ENCODE measurements at places on chromosomes 13 and 19.

- no peak for DNase-seq
Measured at GRCh38 chr19:18408053-18408476, 10.6 kb upstream of the LRRC25 start.

DNA sequence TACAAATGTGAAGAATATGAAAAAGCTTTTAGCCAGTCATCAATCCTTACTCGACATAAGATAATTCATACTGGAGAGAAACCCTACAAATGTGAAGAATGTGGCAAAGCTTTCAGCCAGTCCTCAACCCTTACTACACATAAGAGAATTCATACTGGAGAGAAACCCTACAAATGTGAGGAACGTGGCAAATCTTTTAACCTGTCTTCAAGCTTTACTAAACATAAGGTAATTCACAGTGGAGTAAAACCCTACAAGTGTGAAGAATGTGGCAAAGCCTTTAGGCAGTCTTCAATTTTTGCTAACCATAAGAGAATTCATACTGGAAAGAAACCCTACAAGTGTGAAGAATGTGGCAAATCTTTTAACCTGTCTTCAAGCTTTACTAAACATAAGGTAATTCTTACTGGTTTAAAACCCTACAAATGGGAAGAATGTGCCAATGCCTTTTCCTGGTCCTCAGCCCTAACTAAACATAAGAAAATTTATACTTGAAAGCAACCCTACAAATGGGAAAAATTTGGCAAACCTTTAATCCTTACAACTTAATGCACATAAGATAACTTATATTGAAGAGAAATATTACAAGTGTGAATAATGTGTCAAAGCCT lies 74.1 kb upstream of the ZNF681 start:
- DNase-seq = no peak

- DNase-seq = no peak
Measured at GRCh38 chr19:47630594-47630993, 21.7 kb downstream of the BICRA start.

DNA sequence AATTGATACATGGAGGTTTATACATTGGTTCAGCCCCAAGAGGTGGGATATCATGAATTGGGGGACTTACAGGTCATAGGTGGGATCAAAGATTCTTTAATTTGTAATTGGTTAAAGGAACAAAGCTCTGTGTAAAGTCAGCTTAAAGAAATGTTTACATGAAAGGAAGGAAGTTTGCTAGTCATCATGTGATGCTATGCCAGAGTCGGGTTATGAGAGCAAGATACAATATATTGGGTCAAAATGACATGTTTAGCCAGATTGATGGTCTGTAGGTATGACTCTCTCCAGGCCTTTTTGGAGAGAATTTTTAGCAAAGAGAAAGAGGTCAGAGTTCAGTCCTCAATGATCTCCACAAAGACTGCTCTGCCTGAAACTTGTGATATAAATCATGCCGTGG lies 5.3 kb upstream of the CYSLTR2 start:
- DNase-seq = no peak

DNA sequence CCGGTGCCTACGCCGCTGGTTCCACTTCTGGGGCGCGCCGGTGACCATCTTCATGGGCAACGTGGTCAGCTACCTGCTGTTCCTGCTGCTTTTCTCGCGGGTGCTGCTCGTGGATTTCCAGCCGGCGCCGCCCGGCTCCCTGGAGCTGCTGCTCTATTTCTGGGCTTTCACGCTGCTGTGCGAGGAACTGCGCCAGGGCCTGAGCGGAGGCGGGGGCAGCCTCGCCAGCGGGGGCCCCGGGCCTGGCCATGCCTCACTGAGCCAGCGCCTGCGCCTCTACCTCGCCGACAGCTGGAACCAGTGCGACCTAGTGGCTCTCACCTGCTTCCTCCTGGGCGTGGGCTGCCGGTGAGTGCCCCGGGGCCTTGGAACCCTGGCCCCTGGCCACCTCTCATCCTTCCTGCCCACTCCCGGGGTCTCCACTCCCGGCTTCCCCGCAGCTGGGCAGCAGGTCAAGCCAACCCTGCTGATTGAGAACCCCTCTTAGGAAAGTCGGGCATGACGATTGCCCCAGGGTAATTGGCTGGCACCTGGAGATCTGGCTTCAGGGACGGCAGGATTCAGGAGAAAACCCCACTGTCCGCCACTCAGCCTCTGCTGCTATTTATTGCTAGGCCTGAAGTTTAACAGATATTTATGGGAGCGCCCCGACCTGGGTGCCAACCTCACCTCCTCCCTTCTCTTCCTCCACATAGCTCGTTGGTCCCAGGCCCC lies 39.1 kb downstream of the TRPM4 start:
- no peak for DNase-seq

DNA sequence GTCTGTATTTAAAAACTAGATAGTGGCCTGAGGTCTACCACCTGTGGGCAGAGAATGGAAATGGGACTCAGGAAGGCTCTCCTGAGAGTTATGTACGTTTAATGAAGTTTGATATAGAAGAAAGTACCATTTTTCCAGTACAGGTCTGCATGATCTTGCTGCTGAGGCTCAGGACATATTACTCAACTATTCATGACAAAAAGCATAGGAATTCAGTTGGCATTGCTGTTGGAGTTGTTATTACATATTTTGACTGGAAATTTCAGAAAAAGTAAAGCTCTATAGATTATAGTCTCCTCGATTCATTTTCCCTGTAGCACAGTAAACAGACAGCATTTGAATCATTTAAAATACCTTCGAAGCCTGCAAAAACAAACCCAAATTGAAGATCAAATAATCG lies 469.8 kb downstream of the DCT start:
- no peak for DNase-seq

GRCh38 chr13:78806457-78806856 lies 147.5 kb upstream of the OBI1 start:
- DNase-seq = no peak

- DNase-seq = no peak
Measured at GRCh38 chr13:69579351-69579750, 528.3 kb upstream of the ATXN8OS start.

DNA sequence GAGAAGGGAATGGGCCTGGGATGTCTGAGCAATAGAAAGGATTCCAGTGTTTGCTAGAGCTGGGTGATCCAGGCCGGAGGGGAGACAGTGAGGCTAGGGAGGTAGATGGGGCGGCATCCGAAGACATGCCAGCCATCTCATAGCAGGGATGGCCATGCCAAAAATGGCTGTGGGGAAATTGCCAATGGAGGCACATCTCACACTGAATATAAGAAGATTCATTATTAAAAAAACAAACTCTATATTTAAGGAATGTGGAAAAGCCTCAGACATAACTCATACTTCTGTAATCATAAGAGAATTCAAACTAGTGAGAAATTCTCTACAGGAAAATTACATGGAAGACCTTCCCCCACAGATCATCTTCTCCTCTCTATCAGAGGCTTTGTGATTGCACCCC lies 289.2 kb downstream of the FGF9 start:
- DNase-seq = no peak

DNA sequence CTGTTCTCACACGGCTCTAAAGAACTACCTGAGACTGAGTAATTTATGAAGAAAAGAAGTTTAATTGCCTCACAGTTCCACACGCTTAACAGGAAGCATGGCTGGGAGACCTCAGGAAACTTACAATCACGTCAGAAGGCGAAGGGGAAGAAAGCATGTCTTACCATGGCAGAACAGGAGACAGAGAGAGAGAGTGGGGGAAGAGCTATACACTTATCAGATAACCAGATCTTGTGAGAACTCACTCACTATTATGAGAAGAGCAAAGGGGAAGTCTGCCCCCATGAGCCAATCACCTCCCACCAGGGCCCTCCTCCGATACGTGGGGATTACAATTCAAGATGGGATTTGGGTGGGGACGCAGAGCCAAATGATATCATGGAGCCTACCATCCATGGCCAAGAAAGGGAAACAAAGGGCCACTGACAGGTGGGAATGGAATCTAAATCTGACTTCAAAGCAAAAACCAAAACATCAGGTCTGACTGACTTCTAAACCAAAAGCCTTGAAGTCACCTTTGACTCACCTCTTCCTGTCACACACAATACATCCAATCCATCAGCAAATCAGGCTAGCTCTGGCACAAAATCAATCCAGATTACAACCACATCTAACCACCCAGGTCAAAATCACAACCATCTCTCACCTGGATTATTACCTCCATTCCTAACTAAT lies 189.7 kb downstream of the ENOX1 start:
- no peak for DNase-seq

GRCh38 chr13:63299866-63300394 lies 1884.3 kb upstream of the PCDH20 start:
- DNase-seq = no peak

GRCh38 chr19:18254546-18255503 lies 19.4 kb downstream of the IQCN start:
- no peak for DNase-seq

DNA sequence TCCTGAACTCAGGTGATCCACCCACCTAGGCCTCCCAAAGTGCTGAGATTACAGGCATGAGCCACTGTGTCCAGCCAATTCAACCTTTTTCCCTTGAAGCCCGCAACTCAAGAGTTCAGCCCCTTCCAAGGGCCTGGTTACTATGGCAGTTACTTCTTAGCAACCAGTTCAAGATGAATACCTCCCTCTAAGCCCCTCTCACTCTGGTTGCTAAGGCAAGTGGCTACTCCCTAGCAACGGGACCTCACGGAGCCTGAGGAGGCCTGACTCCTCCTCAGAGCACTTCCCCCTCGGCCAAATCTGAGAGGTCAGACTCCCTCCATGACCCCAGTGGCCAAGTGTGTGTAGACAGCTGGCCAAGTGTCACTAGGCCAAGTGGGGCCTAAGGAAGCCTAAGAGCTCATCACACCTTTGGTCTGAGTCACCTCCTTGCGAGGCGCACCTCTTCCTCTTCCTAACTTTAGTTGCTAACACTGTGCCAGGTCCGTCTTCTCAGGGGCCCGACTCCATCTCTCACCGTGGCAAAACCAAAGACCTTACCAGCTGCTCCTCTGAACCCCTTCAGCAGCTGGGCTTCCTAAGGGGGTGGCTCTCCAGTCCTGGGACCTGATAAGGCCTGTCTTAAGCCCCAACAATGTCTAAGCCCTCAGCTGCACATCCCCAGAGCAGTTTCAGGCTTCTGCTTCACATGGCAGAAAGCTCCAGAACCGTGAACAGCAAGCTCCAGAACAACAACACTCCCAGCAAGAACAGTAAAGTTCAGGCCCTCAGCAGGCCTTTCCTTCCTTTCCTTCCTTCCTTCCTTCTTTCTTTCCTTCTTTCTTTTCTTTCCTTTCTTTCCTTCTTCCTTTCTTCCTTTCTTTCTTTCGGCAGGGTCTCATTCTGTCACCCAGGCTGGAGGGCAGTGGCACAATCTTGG lies 9.6 kb downstream of the CD37 start:
- DNase-seq = no peak

DNA sequence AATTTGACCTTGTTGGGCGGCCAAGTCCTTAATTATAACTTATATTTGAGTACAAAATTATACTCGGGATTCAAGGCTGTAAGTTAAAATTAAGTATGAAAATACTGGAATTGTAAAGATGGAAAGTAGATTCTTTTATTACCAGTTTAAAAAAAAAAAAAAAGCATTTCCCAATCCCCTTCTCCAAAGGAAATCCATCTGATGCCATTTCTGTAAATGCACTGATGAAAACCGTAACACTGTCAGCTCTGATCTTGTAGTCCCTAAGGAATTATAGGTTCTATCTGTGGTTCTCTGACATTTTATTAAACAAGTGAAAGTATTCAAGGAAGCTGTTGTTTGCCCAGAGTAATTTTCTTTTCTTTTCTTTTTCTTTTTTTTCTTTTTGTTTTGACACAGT lies 41.6 kb upstream of the HNRNPA1L2 start:
- DNase-seq = no peak

DNA sequence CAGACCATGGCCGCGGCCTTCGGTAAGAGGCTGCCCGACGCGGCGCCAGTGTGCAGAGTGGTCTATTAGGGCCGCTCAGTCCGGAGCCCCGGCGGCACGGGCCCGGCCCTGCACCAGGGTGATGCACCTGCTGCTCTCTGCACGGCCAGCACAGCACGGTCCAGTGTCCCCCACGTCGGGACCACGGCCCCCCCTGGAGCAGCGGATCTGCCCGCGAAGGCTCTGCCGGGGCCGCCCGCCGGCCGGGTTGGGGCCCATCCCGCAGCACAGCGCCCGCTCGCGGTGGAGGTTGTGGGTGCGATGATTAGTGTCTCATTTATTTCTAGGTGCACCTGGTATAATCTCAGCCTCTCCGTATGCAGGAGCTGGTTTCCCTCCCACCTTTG lies 7.9 kb downstream of the PTBP1 start:
- DNase-seq = no peak

DNA sequence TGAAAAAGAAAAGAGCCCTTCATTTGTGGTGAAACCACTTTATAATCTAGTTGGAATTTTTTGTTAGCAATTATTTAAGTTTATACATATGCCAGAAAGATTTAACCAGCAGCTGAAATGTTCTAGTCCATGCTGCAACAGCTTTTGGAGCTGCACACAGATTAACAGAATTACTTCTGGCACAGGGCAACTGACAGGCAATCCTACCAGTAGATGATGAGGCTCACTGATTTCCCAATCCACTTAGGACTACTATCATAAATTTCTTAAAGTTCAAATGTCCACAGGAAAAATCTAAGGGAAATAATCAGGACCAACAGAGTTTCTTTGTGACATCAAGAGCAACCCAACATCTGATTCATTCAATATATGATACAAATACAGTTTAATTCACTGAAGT lies 78.8 kb downstream of the CRYL1 start:
- no peak for DNase-seq

DNA sequence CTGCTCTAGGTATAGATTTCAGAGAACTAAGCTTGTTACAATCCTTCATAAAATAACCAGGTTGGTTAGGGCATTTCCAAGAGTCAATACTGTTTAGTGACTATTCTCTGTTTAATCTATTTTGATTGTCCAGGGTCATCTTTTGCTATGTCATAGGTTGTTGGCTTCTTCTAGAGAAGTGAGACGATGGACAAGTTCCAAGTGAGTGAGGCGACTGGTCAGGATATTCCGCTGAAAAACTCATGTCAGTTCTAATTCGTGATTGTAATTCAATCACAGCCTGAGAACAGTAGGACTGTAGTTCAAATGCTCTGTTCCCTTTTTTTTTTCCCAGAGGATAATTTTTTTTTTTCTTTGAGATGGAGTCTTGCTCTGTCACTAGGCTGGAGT lies 15.8 kb upstream of the ALOX5AP start:
- no peak for DNase-seq

GRCh38 chr13:21546372-21546771 lies 57.6 kb downstream of the MICU2 start:
- no peak for DNase-seq

- no peak for DNase-seq
Measured at GRCh38 chr13:93227878-93228642, 1.5 kb downstream of the GPC6 start.

GRCh38 chr13:40910324-40911050 lies 108.6 kb downstream of the ELF1 start:
- no peak for DNase-seq

DNA sequence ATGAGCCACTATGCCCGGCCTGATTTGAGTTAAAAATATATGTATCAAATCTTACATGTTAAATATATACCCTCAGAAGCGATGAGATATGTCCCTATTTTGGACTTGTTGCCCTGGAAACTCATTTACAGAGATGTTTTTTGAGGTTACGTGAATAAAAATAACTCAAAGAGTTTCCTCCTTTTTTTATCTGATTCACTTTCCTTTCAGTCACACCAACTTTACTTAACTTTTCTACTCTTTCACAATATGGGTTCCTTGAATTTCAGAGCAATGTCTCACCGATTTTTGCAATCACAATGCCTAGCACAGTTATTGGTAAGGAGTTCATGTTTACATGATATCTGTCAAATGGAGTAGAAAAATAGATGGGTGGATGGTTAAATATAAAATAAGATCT lies 2.3 kb downstream of the OR7C2 start:
- no peak for DNase-seq
